ENCODE measurements at places on chromosomes 1 and 21. TPM values are rescaled to one million over a fixed set of nuclear protein-coding genes. Genes with fewer than 3 reads are reported as not detected.
A peak's percentile ranks its signal among the peaks of the same experiment; 100 is the strongest.

DNA sequence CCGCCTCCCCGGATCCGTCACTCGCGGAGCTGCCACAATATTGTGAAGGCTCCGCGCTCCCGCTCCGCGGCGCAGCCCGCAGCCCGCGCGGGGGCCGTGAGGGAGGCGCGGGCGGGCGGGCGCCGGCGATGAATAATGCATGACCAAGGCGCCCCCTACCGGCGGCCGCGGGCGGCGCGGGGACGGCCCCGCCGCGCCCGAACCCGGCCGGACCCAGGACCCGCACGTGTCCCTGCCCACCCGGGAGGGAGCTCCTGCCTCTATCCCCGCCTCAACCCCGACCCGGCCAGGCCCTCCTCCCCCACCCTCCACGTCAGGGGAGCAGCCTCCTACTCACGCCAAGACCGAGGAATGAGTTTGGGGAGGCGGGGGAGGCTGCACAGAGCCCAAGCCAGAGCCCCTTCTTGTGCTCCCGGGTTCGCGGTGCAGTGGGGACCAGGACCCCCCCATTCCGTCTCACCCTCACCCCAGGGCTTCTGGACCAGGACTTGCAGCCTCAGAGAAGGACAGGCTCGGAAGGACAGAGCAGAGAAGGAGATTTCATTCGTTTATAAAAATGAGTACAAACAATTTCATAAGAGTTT is 70.8 kb upstream of the CASZ1 start:
- peak; percentile 69 for DNase-seq

GRCh38 chr1:225318706-225319575 is 108.9 kb downstream of the LBR start:
- DNase-seq: peak; percentile 40

DNA sequence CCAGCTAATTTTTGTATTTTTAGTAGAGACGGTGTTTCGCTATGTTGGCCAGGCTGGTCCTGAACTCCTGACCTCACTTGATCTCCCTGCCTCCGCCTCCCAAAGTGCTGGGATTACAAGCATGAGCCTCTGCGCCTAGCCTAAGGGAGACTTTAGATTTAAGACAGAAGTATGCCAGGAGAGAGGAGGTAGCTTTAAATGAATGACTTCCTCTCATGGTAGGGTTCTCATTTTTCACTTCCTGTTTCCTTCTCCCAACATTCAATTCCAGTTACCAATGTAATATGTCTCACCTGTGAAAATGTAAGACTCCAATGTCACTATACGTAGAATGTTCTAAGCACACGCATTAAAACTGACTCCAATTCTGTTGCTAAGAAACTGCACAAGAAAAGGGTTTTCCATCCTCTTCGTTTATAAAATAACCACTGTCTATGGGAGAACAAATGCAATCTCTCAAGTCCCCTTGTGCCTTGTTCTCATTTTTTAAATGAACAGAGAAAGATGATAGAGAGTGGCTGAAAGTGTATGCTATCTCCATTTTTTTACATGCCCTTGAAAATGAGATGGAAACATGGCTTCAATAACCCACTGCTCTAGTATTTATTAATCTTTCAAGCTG is 140.0 kb downstream of the SLC45A1 start:
- DNase-seq: no peak

- no peak for DNase-seq
Measured at GRCh38 chr1:111992476-111992875, 3.0 kb upstream of the KCND3 start.

GRCh38 chr1:1058921-1059493 is 15.1 kb downstream of the RNF223 start:
- DNase-seq: no peak

DNA sequence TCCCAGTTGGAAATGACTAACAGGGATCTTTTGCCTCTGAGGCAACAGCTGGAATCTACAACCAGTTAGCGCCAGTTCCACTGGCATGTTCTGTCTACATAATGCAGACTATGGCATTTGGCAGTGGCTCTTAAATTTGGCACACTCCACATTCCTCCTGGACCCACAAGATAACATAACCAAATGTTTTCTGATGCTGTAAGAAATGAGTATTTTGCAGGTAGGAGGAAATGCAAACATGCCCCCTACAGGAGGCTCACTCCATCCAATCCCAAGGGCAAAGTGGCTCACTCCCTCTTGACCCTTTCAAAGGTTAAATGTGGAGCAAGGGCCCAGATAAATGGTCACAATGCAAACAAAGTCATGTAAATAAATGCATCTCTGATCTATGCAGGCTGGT is 129.2 kb upstream of the PROX1 start:
- DNase-seq: no peak

Gene RGSL1
- not detected for total RNA-seq

Gene FAM167B
- 2.1 TPM for total RNA-seq

DNA sequence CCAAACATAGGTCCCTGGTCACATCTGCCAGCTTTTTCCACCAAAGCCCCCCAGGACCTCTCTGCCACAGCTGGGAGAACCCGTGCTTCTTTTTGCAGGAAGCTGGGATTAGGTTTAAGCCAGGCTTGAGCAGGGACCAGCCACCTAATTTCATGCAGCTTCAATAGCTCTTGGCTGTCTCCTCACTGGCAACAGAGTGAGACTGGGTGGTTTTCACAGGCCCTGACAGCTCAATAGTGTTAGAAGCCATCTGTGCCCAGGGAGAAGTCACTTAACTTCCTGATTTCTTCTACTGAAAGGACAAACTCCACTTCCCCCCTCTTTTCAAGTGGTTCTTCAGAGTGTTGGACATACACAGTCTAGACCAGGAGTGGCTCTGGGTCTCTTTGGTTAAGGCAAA is 20.4 kb upstream of the SRSF4 start:
- DNase-seq: no peak

Gene SLC45A1
- total RNA-seq: 0.63 TPM

Gene KLF17
- total RNA-seq: 0.09 TPM

Gene C2CD4D
- 0.86 TPM for total RNA-seq

Gene LEFTY2
- 16.3 TPM for total RNA-seq

- no peak for DNase-seq
Measured at GRCh38 chr1:220901881-220902280, 22.6 kb downstream of the HLX start.

DNA sequence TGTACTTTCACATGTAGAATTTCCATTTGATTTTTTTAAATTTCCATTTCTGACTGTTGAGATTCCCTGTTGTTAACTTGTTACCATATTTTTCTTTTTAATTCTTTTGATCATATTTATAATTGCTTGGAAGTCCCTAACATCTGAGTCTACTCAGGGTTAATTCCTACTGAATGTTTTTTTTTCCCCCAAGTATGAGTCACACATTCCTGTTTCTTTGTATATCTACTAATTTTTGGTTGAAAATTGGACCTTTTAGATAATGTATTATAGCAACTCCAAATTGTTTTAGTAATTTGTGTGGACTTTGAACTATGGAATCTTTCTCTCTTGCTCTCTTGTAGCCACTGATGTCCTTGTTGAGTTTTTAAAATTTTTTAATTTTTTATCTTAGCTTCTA is 54.6 kb downstream of the STXBP3 start:
- DNase-seq: no peak

DNA sequence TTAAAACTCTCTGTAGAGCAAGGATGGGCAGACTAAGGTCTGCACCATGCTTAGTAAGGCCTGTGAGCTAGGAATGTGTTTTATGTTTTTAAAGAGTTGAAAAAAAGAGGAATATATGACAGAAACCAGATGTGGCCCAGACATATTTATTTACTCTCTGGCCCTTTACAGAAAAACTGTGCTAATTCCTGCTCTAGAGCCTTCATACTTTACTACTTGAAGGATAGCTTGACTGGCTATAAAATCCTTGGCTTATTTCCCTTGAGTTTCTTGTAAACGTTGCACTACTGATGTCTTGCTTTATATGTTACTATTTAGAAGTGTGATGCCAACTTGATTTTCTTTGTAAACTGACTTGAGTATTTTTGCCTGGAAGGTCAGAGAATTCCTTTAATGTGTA is 33.5 kb downstream of the CTBS start:
- DNase-seq: no peak

- DNase-seq: no peak
Measured at GRCh38 chr1:239233626-239234025, 152.7 kb upstream of the CHRM3 start.

DNA sequence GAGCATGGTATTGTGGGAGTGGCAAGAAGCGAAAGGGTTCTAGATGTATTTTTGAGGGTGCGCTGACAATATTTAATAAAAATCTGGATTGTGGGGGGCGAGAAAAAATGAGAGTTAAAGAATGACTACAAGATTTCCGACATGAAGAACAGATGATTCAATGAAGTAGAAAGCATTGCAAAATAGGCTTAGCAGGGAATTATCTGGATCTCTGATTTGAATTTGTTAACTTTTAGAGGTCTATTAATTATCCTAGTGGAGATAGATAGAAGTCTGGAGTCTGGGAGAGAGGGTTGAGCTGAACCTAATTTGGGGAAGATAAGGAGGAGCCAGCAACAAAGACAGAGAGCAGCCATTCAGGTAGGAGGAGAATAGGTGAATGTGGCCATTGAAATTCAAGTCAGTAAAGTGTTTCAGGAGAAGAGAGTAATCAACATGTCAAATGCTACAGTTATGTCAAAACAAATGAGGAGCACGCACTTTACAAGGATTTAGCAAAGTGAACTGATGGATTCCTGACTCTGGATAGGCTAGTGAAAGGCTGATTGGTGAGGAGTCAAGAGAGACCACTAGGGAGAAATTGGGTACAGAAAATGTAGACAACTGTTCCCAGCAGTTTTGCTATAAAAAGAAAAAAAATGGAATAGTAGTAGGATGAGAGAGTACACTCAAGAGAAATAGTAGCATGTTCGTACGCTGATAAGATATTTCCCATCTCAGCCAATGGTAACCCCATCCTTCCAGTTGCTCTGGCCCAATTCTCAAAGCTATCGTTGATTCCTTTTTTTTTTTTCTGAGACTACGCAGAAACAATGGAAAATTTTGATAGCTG is 393.2 kb upstream of the CXADR start:
- DNase-seq: no peak

DNA sequence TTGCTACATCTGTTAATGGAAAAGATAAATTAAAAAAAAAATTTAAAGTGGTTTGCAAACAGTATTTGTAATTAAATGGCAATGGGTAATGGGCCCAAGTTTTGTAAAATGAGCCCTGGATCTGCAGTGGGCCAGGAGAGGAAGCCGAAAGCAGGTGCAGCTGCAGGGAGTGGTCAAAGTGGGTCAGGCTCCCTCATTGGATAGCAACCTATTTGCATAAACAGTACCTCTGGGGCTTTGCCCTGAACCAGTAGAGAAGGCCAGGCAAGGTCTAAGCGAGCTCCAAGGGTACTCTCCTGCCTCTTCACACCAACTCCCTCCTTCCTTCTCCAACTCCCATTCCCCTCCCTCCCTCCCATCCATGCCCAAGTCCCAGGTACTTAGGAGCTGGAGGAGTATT is 138.9 kb downstream of the HMGB4 start:
- no peak for DNase-seq

GRCh38 chr21:43269440-43269839 is 100.6 kb downstream of the CRYAA start:
- peak; percentile 69 for DNase-seq

- no peak for DNase-seq
Measured at GRCh38 chr1:110083866-110084226, 13.4 kb upstream of the ALX3 start.

DNA sequence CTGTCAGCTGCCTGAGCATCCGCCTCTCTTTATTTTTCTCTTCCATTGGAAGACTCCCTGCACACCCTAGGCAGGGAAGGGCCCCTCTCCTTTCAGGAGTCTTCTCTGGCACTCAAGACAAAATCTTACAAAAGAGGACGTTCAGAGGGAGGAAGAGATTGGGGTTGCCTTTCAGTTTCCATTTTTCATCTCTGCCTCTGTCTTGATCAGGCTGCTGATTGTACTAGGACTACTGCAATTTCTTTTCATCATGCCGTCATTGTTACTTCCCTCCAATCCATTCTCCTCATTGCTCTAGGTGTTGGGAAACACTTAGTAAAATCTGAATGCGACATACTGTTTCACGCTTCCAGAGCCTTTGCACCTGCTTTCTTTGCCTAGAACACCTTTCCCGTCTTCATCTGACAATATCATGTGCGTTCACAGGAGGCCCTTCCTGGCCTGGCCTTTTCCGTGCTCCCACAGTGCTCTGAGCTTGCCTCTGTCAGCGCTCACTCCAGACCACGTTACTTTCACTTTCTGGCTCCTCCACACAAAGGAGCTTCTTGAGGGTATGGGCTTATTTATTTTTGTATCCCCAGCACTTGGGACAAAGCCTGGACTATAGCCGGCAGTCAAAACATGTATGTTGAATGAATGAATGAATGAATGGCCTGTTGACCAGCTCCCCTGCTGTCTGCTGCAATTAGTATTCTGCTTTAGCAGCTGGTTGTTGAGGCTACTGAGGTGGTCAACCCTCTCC is 10.9 kb downstream of the LRRC71 start:
- DNase-seq: no peak

Gene GPA33
- total RNA-seq: 0.11 TPM

Gene ZSWIM5
- total RNA-seq: 3.4 TPM

DNA sequence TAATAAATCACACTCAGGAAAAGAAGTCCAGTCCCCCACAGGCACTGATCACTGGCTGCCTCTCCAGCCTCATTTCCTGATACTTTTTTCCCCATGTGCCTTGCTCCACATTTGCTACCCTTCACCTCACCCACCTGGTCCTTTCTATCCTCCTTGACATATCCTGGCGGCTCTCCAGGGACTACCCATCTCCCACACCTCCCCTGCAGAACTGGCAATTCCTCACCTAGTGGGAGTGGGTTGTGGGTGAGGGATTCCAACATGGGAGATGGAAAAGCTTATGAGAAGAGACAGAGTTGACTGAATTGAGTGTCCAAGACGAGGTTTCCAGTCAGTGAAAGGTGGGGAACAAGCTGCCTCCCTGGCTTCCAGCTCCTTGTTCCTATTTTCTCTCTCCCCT is 69.6 kb downstream of the FCRL5 start:
- DNase-seq: no peak

- no peak for DNase-seq
Measured at GRCh38 chr1:33042831-33043230, 6.1 kb upstream of the AK2 start.

DNA sequence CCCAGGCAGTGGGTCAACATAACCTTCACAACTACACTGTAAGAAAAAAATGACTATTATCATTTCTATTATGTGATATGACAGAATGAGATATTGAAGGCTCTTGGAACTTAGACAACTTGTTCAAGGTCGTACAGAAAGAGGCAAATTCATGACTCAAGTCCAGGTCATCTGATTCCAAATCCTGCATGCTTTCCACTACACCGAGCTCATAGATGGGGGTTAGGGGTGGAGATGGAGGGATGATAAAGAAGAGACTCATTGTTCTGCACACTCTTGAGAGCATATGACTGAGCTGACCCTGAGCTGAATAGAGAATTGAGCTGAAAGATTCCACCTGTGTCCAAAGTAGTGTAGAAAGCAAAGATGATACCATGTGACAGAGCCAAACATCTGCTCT is 2.8 kb downstream of the FCRL6 start:
- DNase-seq: no peak

Gene DPT
- total RNA-seq: not detected

Gene PAQR6
- 14.6 TPM for total RNA-seq

GRCh38 chr1:26020330-26020768 is 1.2 kb upstream of the EXTL1 start:
- DNase-seq: no peak

Gene TMEM51
- total RNA-seq: 4.8 TPM

GRCh38 chr1:221045842-221046831 is 166.9 kb downstream of the HLX start:
- DNase-seq: no peak

- no peak for DNase-seq
Measured at GRCh38 chr1:100927276-100927675, 31.4 kb downstream of the SLC30A7 start.

All from H9 (cell line).